ENCODE measurements at places on chromosomes 16 and 17.
A peak's percentile ranks its signal among the peaks of the same experiment; 100 is the strongest.

DNA sequence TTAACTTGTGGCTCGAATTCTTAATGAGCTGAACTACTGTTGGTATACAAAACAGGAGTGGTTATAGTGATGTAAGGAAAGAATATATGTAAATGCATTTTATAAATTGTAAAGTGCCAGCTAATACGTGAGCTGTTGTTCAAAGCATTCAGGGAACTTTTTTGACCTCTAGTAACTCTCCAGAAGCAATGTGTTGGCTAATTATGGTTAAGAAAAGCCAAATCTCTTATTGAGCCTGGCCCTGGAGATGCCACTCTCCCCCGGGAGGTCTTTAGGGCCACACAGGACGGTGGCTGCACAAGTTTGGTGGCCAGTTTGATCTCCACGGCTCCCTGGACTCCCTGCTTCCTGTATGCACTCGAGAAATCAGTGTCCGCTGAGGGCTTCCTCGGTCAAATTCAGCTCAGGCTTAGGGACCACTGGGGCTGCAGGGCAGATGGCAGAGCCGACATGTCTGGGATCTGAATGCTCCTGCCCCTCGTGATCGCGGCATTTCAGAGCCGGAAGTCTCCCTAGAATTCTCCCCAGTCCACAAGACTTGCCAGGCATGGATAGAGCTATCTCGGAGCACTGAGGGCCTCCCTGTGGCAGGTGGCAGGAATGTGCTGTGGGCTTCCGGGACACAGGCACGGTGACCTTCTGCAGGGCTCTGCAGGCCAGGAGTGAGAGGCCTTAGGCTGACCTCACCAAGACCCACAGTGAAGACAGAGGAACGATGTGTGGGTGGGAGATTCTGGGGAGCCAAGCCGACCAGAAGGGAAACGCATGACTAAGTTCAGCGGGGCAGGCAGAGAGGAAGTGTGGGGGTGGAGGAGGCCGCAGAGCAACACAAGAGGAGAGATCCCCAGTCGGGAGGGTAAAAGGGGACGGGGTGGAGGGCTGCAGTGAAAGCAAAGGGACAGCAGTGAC, 18.6 kb upstream of the PITPNM3 start:
- peak; percentile 72 for DNase-seq

DNA sequence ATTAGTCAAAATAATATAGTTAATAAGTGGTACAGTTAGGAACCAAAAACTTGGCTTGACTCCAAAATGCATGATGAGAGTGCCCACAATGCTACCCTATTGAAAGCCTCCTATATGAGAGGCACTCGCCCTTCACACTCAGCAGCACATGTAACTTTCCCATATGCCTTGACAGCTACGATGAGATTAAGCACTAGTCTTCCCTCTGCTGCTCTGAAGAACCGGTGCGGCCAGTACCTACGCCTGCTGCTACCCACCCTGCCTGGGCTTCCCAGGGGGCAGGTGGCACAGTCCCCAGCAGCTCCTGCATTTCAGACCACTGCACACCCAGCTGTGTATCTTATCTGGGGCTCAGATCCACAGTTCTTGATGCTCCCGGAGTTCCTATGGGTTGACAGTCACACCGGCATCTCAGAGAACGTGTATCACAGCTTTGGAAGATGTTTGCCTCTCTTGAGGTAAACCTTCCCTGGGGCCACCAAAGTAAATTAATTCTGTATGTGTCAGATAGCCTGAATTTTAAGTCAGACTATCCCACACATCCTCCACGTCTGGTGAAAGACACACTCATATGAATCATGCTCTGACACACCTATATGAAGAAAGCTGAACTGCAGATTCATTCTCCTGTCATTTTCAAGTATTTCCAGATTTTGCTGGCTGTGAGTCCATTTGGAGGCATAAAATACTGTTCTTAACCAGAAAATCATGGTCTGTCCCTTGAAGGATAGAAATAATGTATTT, 77.8 kb downstream of the MYH10 start:
- DNase-seq, result peak; percentile 11

- no peak for DNase-seq
These were observed 8.6 kb downstream of the C16orf96 start for GRCh38 chr16:4564661-4565267.

GRCh38 chr17:7119314-7119713, 4.7 kb upstream of the ASGR2 start:
- no peak for DNase-seq

GRCh38 chr17:38704606-38705522, at the start of gene MLLT6:
TSS of gene MLLT6 (plus strand) at chr17:38705273. CDS start at chr17:38705633, 360 bp downstream.
- DNase-seq, result peak; percentile 61

DNA sequence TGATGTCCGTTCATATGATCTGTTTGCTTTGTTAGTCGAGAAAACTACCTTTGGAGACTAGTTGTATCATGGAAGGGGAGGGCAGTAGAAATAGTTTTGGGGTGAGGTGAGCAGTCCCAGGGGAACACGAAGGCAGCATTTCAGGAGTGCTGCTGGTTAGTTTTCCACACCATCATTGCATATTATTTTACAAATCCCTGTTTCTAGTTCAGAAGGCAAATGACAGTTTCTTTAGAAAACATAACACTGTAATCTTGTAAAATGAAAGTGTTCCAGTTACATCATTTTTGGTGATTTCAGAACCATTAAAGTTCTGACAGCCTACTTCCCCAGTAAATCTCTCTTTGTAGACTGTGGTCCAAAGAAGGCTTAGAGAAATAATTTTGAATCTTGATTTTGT, 25.4 kb downstream of the BANP start:
- no peak for DNase-seq

DNA sequence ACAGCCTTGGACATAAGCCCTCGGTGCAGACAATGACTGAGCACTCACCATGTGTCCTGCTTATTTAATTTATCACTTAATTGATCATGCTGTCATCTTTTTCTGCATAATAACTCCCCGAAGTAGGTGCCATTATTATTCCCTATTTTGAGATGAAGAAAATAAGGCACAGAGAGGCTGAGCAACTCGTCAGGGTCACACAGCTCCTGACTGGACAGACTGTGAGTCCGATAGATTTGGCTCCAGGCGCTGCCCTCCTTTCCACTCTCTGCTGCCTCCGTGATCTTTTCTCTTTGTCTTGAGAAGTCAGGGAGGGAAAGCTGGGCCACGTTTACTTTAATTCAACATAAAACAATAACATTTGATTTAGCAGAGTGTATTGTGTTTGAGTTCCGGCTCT, 19.0 kb upstream of the N4BP1 start:
- DNase-seq, result no peak

- DNase-seq, result no peak
These were observed 16.3 kb downstream of the SCPEP1 start for GRCh38 chr17:56994009-56994792.

GRCh38 chr17:47076171-47076570, 97.1 kb upstream of the RPRML start:
- no peak for DNase-seq

DNA sequence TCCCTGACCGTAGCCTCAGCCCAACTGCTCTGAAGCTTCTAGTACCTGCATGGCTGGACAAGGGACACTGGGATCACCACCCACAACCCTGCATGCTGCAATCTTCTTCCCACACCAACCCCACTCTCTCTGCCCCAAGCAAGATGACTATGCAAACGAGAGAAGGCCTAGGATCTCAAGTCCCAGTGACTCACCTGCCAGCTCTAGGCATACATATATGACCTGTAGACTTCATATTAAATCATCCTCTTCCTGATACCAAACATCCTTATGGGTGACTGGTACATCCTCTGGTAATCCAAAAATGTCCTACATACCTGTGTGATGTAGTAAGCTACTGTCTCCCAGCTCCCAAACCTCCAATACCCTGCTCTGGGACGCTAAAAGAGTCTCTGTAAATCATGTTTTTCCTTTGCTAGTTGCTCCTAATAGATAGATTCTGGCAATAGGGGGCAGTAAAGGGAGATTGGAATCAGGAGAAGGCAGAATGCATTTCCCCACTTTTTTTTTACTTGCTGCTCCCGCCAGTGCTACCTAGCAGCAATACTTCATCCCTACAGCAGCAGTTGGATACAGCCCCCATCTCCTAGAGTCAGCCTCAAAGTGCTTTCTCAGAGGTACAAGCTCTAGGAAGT, 43.4 kb upstream of the SOX9 start:
- DNase-seq, result no peak

DNA sequence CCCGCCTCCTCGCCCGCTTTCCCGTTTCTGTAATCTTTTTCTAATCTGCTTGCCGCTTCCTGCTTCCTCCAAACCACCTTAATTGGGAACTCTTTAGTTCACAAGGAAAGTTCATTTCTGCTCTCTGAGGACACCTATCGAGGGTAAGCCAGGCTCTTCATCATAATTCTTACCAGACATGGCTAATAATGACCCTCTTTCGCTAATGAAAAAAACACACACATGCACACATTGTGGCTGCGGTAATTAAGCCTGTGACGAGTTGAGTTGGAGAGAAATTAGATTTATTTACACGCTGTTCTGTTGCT, 100.6 kb downstream of the ZNF423 start:
- DNase-seq, result peak; percentile 46

DNA sequence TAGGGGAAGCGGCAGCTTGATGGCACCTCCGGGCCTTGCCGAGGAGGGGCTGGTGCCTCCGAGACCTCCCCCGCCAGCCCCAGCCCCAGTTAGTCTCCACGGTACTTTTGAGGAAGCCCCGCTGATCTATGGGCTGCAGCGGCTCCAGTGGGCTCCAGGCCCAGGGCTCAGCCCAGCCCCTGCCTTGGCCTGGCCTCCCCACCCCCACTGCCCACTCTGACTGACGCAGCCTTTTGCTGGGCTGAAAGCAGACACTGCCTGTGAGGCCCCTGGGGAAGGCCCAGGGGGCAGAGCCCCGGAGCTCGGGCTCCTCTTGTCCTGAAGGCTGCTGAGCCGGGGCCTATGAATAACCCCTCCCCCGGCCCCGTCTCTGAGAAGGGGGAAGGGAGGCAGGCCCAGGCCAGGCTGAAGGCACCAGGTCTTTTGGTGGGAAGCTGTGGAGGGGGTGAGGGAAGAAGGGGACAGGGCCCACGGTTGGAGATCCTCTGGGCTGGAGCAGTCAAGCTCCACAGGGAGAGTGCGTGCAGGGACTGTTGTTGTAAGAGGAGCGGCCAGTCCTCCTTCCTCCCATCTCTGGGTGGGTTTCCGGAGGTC, 7.5 kb upstream of the SMTNL2 start:
- no peak for DNase-seq

DNA sequence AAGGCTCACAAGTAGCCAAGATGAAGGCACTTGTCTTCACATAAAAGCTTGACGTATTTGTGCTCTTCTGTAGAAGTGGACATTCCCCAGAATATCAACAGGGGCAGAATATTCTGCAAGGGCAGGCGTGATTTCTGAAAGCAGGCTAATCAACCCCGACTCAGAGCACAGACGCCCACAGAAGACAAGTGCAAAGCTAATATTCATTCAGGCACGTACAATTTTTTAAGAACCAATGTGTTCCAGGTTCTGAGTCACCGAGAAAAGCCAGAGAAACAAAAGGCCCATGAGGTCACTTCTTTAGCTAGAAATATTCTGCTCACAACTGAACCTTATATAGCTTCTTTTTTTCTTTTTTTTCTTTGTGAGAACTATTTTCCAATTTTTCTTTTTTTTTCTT, 121.6 kb downstream of the DNAH9 start:
- DNase-seq, result no peak

DNA sequence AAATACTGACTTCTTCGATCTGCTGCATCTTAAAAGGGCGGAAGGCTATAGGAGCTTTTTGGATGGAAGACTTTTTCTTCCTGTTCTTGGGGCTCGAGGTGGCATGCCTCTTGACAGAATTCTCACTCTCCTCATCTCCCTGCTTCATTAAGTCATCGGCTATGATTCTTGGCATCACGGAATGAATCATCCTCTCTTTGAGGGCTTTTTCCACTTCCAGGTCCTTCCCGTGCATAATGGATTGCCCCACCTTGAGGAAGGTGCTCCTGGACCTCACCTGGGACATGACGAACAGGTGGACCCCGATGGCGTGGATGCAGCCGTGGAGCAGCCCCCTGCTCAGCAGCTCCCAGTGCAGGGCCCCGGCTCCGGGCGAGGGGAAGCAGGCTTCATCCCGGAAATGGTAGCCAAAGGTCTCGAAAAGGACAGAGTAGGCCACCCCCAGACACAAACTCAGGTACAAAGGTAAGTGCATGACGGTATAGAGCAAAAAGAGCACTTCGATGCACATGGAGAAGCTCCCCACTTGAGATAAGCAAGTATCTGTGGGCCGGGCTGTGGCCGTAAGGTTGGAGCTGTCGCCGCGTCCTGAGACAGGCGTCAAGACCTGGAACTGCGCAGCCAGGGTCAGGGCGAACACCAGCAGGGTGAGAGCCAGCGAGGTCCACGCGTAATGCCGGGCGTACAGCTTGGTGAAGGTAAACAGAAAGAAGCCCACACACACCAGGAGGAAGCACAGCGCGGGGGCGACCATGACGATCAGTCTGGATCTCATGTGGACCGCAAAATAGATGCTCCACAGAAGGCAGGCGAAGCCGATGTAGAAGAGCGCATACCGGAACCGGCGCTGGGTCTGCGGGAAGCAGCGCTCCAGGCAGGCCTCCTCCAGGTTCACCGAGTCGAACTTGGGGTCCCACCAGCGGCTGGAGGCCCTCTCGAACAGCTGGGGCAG, 1.7 kb downstream of the ADCY9 start:
- DNase-seq, result no peak

DNA sequence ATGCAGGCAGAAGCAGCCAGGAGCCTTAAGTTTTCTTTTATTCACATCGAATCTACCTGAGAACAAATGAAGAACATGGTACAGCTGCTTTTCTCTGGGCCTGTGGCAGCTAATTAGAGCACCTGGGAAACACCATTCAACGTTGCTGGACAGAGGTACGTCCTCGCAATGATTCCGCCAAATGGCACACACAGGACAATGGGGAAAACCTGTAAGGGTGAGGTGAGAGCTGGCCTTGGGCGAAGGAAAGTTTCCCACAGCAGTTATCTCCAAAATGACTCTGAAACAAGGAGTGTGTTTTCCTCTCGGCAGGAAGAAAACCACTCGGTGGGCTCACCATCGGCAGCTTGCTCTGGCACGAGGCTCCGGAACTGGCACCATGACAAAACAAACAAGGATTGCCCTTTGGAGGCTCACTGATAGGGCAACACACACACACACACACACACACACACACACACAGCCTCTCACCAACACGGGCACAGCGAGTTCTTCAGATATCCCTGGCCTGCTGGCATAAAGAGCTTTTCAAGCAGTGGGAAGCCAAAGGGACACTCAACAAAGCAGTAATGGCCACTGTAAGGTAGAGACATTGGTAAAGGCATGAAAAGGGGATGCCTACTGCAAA, 73.7 kb downstream of the ZFHX3 start:
- no peak for DNase-seq

DNA sequence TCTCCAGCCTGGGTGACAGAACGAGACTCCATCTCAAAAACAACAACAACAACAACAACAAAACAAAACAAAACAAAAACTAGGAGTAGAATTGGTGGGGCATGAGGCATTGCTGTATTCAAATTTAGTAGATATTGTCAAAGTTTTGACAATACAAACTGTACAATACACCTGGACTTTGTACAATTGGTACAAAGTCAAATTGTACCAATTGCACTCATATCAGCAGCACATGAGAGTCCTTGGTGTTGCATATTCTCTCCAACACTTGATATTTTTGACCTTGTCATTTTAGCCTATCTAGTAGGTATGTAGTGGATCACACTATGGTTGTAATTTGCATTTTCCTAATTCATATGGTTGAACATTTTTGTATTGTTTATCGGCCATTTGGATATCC, 14.3 kb upstream of the ATF7IP2 start:
- DNase-seq, result no peak

GRCh38 chr16:23509782-23510163, 521 bp downstream of the GGA2 start:
- peak; percentile 31 for DNase-seq

GRCh38 chr17:67995570-67996263, 552 bp downstream of the C17orf58 start:
- peak; percentile 11 for DNase-seq
